COLO829 (cell line): ENCODE measurements at places on chromosomes 3 and 15.

DNA sequence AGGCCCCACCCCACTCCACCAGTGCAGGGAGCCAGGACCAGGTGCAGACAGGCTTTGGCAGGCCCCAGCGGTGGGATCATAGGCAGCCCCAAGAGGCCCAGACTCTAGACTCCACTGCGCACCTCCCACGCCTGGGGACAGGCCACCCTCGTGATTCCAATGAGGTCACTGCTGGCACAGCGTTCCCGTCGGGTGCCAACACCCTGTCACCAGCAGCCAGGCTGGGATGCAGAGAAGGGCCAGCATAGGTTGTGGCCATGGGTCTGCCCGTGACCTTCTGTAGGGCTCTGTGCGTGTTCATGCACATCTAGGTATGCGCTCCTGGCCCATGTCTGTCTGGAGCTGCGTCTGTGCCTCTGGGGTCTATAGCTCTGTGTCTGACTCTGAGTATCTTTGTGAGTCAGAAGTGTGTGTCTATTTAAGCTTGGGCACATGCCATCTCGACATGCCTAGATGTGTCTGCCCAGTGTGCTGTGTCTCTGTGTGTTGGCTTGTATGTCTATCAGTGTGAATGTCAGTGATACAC, 13.0 kb downstream of the VIPR1 start:
- DNase-seq = no peak

DNA sequence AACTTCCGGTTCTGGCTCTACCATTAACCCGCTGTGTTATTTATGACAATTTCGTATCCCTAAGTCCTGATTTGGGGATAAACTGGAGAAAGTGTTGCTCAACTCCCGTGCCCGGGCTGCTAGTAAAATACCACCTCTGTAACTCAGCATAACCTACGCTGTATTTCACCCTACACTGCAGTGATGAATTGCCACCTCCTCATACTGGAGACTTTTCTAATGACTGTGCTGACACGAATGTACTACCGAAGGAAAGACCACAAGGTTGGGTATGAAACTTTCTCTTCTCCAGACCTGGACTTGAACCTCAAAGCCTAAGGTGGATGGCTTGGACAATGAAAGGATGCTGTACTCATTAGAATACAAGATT, 16.5 kb downstream of the SLC51A start:
- no peak for DNase-seq

DNA sequence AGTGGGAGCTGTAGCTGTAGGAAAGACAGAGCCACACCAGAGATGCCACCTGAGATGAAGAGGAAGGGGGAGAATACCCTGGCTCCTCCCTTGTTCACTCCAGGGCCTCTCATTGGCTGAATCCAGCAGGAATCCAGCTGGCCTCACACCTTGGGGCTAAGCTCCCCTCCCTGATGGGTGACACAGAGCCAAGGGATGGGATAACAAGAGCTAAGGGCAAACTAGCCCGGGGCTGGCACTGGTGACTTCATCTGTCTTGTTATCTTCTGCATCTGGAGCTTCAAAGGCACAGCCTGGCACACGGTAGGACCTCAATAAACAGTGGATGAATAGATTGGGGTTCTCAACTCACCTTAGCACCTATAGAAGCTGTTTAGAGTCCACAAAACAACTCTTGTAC, 13.8 kb upstream of the GATA2 start:
- no peak for DNase-seq

- no peak for DNase-seq
Measured at GRCh38 chr15:60582370-60583036, 103.6 kb upstream of the ICE2 start.
